ENCODE measurements at places on chromosomes 3 and 15. TPM values are rescaled to one million over a fixed set of nuclear protein-coding genes. Genes with fewer than 3 reads are reported as not detected.
A peak's percentile ranks its signal among the peaks of the same experiment; 100 is the strongest.

Gene ILDR1
- total RNA-seq, result 3.7 TPM

- no peaks in the 10 kb centered on the region for H3K27me3 ChIP-seq
- H3K36me3 ChIP-seq, result no peaks in the 10 kb centered on the region
- no peak overlapping the region for H3K27ac ChIP-seq
- no peak overlapping the region for H3K4me3 ChIP-seq
- DNase-seq, result no peak
These were observed 54.7 kb downstream of the RPL22L1 start for GRCh38 chr3:170815340-170815739.

- H3K36me3 ChIP-seq, result no peaks in the 10 kb centered on the region
- no peak overlapping the region for H3K27ac ChIP-seq
- no peak for DNase-seq
- H3K27me3 ChIP-seq, result no peaks in the 10 kb centered on the region
- H3K4me3 ChIP-seq, result no peak overlapping the region
These were observed 173.6 kb upstream of the UMPS start for GRCh38 chr3:124556636-124557035.

GRCh38 chr15:39445931-39446330 lies 134.9 kb upstream of the THBS1 start:
- H3K27me3 ChIP-seq, result no peaks in the 10 kb centered on the region
- no peaks in the 10 kb centered on the region for H3K36me3 ChIP-seq
- H3K4me1 ChIP-seq, result peaks cover 9% of the 10 kb centered on the region
- H3K27ac ChIP-seq, result no peak overlapping the region

- no peaks in the 10 kb centered on the region for H3K36me3 ChIP-seq
- DNase-seq, result no peak
- peak overlapping the region; percentile 70 for H3K27ac ChIP-seq
- H3K4me3 ChIP-seq, result no peak overlapping the region
These were observed 29.3 kb upstream of the UBE2E1 start for GRCh38 chr3:23776352-23776891.

- no peaks in the 10 kb centered on the region for H3K36me3 ChIP-seq
- H3K27me3 ChIP-seq, result no peaks in the 10 kb centered on the region
- peak overlapping the region; percentile 88 for H3K27ac ChIP-seq
- H3K4me1 ChIP-seq, result peaks cover 50% of the 10 kb centered on the region
- DNase-seq, result no peak
These were observed 16.2 kb upstream of the ANKDD1A start for GRCh38 chr15:64895285-64896065.

All from vagina (tissue), 2 donors.